ENCODE measurements at places on chromosomes 16 and 17.
A peak's percentile ranks its signal among the peaks of the same experiment; 100 is the strongest.

DNA sequence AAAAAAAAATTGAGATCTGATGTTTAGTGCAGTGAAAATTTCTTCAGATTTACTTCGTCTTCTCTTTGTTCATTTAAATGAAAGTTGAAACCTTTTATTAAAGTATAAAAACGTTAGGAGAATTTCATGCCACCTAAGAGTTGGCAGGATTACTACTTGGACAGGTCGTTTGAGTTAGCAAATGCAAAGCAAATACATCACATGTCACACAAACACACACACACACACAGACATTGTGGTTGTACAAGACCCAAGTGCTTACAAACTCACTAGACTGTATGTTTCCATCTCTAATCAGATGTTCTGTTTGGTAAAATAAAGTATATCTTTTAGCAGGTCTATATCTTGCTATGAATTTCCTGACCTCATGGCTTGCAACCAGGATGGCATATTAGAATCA lies 185.6 kb upstream of the COX10 start:
- no peak for DNase-seq

DNA sequence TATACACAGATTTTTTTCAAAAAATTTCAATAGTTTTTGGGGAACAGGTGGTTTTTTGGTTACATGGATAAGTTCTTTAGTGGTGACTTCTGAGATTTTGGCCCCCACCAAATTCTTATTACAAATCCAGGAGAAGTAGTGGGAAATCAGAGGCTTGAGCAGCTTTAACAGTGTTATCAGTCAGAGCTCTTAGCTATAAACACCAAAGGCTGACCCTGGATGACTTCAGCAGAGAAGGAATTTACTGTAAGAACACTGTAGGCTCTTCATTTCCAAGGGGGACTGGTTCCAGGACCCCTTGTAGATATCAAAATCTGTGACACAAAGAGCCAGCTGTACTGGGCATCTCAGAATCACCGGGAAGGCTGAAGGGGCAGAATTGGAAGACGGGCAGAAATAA lies 17.8 kb downstream of the MPHOSPH6 start:
- no peak for DNase-seq

DNA sequence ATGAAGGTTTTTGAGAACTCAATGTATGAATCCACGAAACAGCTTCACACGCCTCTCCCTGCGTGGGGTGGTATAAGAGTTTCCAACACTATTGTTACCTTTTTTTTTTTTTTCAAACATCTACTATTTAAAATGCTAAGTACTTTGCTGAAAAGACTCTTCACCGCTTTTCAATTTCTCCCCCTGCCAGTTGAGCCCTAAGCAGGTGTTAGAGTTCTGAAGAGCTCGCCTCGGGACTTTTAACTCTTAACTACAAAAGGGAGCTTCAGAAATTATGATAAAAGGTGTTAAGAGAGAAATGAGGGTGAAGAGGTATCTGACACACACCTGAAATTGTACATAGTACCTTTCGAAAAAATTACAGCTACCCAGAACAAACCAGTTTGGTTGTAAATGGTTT lies 20.9 kb upstream of the PSMD7 start:
- no peak for DNase-seq

DNA sequence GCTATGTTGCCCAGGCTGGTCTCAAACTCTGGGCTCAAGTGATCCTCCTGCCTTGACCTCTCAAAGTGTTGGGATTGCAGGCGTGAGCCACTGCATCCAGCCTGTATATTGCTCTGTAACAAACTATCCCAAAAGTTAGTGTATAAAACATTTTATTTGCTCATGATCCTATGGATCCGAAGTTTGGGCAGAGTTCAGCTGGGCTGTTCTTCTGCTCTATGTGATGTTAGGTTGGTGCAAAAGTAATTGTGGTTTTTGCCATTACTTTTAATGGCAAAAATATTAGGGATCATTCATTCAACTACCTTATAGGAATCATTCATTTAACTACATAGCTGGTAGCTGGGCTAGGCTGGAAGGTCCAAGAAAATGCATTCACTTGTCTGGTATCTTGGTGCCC lies 12.8 kb upstream of the WFIKKN2 start:
- no peak for DNase-seq

- DNase-seq, result no peak
Observed at GRCh38 chr16:67444259-67445125, 13.6 kb downstream of the HSD11B2 start.

GRCh38 chr17:82346342-82347300 lies 12.4 kb upstream of the TEX19 start:
- no peak for DNase-seq

GRCh38 chr16:68732042-68732680 lies 4.9 kb upstream of the CDH1 start:
- DNase-seq, result no peak

- DNase-seq, result peak; percentile 72
Observed at GRCh38 chr17:67759355-67760171, 41.8 kb downstream of the NOL11 start.

- DNase-seq, result no peak
Observed at GRCh38 chr17:43935204-43935925, 6.9 kb downstream of the PPY start.

DNA sequence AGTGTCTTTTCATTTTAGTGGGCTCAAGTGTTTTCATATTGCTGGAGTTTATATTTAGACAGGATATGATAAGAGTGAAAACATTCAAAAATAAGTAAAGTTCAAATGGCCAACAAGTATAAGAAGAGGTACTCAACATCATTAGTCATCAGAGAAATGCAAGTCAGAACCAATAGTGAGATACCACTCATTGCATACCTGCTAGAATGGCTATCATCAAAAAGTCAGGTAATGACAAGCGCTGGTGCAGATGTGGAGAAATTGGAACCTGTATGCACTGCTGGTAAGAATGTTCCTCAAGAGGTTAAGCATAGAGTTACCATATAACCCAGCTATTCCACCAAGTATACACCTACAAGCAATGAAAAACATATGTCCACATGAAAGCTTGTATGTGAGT lies 87.8 kb downstream of the WNT3 start:
- no peak for DNase-seq

All from left hindlimb (tissue), 1 donor.